ENCODE measurements at places on chromosomes 5 and 9. TPM values are rescaled to one million over a fixed set of nuclear protein-coding genes. Genes with fewer than 3 reads are reported as not detected.

Gene SLC6A19
- not detected for total RNA-seq

Gene ORM1
- not detected for total RNA-seq

Gene OR1J2
- not detected for total RNA-seq

Gene SLC34A3
- not detected for total RNA-seq

Gene LHFPL2
- 0.85 TPM for total RNA-seq

Gene WDR38
- not detected for total RNA-seq

Gene PCDHA9
- total RNA-seq = not detected

Gene TXNDC8
- total RNA-seq = not detected

Gene PCDHGB7
- 0.68 TPM for total RNA-seq

Gene LCN10
- total RNA-seq = not detected

Gene EGFL7
- total RNA-seq = 0.28 TPM

Gene OMD
- total RNA-seq = not detected

Gene ASPN
- total RNA-seq = not detected

Gene OCLN
- total RNA-seq = 0.68 TPM

Gene PCDHGA9
- total RNA-seq = 1.0 TPM

Gene PCDHA1
- total RNA-seq = not detected

Gene FCN2
- total RNA-seq = not detected

Gene MSX2
- total RNA-seq = 0.40 TPM

Gene CDH9
- total RNA-seq = not detected

Gene MTRR
- 55.7 TPM for total RNA-seq

Gene C9
- total RNA-seq = 0.52 TPM

Gene AIF1L
- not detected for total RNA-seq

Gene GKAP1
- 4.0 TPM for total RNA-seq

Gene EDIL3
- not detected for total RNA-seq

Gene CD72
- total RNA-seq = 32.3 TPM

Gene UNC5A
- not detected for total RNA-seq

Gene EIF4E1B
- not detected for total RNA-seq

Gene CFAP90
- total RNA-seq = not detected

Gene MAPKAP1
- total RNA-seq = 51.1 TPM

Gene GEMIN5
- 7.8 TPM for total RNA-seq

Gene MAPK9
- 40.4 TPM for total RNA-seq

Gene C9orf153
- total RNA-seq = not detected

Gene PDE6A
- total RNA-seq = not detected

Gene FOXD4
- not detected for total RNA-seq

Gene KIAA0825
- total RNA-seq = 2.4 TPM

Gene PCDHGC5
- total RNA-seq = 0.31 TPM

Gene SHOC1
- not detected for total RNA-seq

Gene FREM1
- not detected for total RNA-seq

Gene TTC16
- total RNA-seq = 15.5 TPM

Gene PCDHAC2
- total RNA-seq = not detected

Gene TRIM52
- total RNA-seq = 44.4 TPM

Gene MIGA2
- 77.9 TPM for total RNA-seq

Gene SAXO1
- total RNA-seq = 0.21 TPM

Gene PCDHGA4
- total RNA-seq = not detected

Gene ACSL6
- 2.2 TPM for total RNA-seq

Gene TSLP
- total RNA-seq = not detected

Gene IL13
- total RNA-seq = 1.4 TPM

Gene ENTPD8
- total RNA-seq = not detected

Gene HAVCR2
- 74.3 TPM for total RNA-seq

Data from natural killer cell (primary cell).